ENCODE measurements at places on chromosomes 13 and 19. TPM values are rescaled to one million over a fixed set of nuclear protein-coding genes. Genes with fewer than 3 reads are reported as not detected.

GRCh38 chr13:27338816-27339215 lies 68.2 kb downstream of the RASL11A start:
- H3K4me3 ChIP-seq: no peak overlapping the region
- DNase-seq: no peak
- H3K27me3 ChIP-seq: no peaks in the 10 kb centered on the region
- H3K27ac ChIP-seq: no peak overlapping the region
- no peaks in the 10 kb centered on the region for H3K4me1 ChIP-seq

GRCh38 chr19:18392926-18393325 lies 4.5 kb downstream of the LRRC25 start:
- H3K4me3 ChIP-seq: no peak overlapping the region
- H3K27ac ChIP-seq: no peak overlapping the region
- peaks cover 1% of the 10 kb centered on the region for H3K27me3 ChIP-seq
- no peak for DNase-seq
- no peaks in the 10 kb centered on the region for H3K36me3 ChIP-seq
- H3K4me1 ChIP-seq: peaks cover 10% of the 10 kb centered on the region

CASP14 gene
- not detected for polyA plus RNA-seq

FUT6 gene
- polyA plus RNA-seq: not detected

DNA sequence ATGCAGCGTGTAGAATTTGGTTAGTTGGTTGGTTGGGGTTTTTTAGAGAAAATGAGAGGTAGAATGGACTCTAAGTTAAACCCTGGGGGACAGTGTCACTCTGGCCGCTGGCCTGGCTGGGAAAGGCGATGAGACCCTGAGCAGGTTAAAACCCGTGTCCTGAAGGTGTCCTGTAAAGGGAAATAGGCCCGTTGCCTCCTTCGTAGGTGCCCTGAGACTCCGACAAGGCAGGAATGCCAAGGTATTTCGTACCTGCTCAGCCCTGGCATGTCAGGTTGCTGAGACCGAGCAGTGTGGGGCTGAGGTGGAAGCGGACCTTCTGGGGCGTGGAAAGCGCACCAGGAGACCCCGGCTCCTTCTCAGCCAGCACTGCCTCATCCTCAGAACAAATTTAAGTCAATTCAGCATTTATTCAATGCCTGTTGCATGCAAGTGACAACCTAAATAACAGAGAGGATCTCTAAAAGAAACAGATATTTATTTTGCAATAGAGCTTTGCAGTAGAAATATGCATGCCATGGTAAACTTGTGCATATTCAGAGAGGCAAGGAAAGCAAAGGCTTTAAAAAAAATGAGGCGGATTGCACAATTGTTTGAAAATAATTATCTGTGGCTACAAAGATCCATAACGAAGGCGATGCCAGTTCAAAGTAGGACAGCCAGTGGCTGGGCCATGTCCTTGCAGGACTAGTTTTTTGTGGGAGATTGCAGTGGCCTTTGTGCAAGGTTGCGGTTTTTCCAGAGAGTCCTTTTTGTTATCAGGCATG lies 1.4 kb upstream of the RAB20 start:
- H3K27ac ChIP-seq: no peak overlapping the region
- peaks cover 20% of the 10 kb centered on the region for H3K4me1 ChIP-seq
- H3K27me3 ChIP-seq: peaks cover 3% of the 10 kb centered on the region
- DNase-seq: no peak
- H3K4me3 ChIP-seq: peak overlapping the region; percentile 89
- no peaks in the 10 kb centered on the region for H3K36me3 ChIP-seq

GRCh38 chr19:35601971-35602370 lies 10.6 kb upstream of the HAUS5 start:
- DNase-seq: no peak
- no peak overlapping the region for H3K27ac ChIP-seq
- peaks cover 12% of the 10 kb centered on the region for H3K27me3 ChIP-seq

GRCh38 chr13:50400035-50400726 lies 384.9 kb downstream of the KCNRG start:
- H3K4me1 ChIP-seq: no peaks in the 10 kb centered on the region
- H3K4me3 ChIP-seq: no peak overlapping the region
- no peaks in the 10 kb centered on the region for H3K36me3 ChIP-seq
- peaks cover 3% of the 10 kb centered on the region for H3K27me3 ChIP-seq
- H3K27ac ChIP-seq: no peak overlapping the region
- no peak for DNase-seq

DNA sequence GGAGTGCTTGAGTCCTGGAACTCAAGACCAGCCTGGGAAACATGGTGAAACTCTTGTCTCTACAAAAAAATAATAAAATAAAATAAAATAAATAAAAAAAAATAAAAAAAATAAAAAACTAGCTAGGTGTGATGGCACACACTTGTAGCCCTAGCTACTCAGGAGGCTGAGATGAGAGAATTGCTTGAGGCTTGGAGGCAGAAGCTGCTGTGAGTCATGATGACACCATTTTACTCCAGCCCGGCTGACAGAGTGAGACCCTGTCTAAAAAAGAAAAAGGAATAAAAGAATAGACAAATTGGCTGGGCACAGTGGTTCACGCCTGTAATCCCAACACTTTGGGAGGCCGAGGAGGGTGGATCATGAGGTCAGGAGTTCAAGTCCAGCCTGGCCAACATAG lies 1168.9 kb downstream of the SLITRK5 start:
- no peak overlapping the region for H3K4me3 ChIP-seq
- DNase-seq: no peak
- no peak overlapping the region for H3K27ac ChIP-seq

DAND5 gene
- not detected for polyA plus RNA-seq

DNA sequence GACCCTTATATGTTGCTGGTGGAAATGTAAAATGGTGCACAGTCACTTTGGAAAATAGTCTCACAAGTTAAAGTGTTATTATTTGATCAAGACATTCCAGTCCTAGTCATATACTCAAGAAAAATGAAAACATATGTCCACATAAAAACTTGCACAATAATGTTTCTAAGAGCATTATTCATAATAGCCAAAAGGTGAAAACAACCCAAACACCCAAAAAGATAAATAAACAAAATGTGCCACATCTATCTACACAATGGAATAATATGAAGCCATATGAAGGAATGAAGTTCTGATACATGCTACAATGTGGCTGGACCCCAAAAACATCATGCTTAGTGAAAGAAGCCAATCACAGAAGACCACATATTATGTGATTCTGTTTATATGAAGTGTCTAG lies 14.4 kb upstream of the AKAP8 start:
- H3K27ac ChIP-seq: no peak overlapping the region
- no peaks in the 10 kb centered on the region for H3K4me1 ChIP-seq
- H3K36me3 ChIP-seq: peaks cover 37% of the 10 kb centered on the region
- no peak overlapping the region for H3K4me3 ChIP-seq
- peaks cover 4% of the 10 kb centered on the region for H3K27me3 ChIP-seq

GRCh38 chr19:48614436-48615230 lies at the start of gene FAM83E:
TSS of gene FAM83E (minus strand) at chr19:48615076. CDS start at chr19:48613372, 1,704 bp downstream.
- peaks cover 10% of the 10 kb centered on the region for H3K27me3 ChIP-seq
- H3K4me1 ChIP-seq: peaks cover 30% of the 10 kb centered on the region
- H3K27ac ChIP-seq: peak within 1 kb of the TSS; percentile 5
- H3K36me3 ChIP-seq: peaks cover 10% of the 10 kb centered on the region

GRCh38 chr13:40146063-40146462 lies 490.6 kb downstream of the COG6 start:
- peaks cover 7% of the 10 kb centered on the region for H3K27me3 ChIP-seq
- H3K4me1 ChIP-seq: peaks cover 7% of the 10 kb centered on the region
- H3K27ac ChIP-seq: no peak overlapping the region

C1QTNF9 gene
- not detected for polyA plus RNA-seq

DNA sequence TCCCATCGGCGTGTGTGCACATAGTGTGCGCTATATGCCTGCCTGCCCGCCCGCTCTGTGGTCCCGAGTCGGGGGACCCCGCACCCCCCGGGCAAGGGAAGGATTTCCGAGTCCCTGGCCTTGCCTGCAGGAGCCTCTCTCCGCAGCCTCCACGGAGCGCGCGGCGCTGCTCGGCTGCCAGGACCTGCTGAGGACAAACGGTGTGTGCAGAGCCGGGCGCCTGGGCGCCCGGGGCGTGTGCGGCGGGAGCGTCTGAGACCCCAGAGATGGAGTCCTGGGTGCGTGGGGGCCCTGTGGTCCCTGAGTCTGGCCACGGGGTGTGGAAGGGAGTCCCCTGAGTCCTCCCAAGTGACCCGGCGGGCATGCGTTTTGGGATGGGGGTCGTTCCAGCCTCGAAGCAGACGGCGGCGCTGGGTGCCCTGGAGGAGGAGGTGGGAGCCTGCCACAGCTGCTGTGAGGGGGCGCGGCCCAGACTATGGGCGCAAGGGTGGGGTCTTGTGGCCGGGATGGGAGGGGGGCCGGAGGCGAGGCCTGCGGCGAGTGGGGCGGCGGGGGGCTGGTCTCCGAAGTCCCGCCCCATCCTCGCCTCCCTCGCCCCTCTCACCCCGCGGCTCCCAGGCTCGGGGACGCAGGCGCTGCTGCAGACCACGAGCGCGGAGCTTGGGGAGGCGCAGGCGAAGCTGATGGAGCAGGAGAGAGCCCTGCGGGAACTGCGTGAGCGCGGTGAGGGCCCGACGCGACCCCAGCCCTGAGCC lies 25.3 kb downstream of the CLEC4M start:
- DNase-seq: no peak
- H3K4me1 ChIP-seq: peaks cover 1% of the 10 kb centered on the region
- H3K27ac ChIP-seq: no peak overlapping the region

DNA sequence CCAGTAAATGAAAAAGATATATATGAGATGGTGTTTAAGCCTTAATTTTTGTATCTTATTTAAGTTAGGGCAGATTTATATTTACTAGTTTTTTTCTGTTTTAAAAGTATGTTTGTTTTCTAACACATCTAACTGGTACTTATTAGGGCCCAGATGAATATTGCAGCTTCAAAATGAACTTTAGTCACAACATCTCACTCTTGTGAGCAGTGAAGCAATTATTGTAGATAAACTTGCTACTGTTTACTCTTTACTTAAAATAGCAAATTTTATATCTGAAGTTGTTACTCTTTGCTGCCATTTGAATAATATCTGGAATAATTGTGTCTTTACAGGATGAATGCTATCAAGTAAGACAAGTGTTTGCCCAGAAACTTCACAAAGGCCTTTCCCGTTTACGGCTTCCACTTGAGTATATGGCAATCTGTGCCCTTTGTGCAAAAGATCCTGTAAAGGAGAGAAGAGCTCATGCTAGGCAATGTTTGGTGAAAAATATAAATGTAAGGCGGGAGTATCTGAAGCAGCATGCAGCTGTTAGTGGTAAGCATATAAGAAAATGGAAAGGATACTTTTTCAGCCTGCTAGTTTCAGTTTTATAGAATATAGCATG lies 166.8 kb downstream of the PDS5B start:
- no peak for DNase-seq
- no peak overlapping the region for H3K4me3 ChIP-seq
- H3K4me1 ChIP-seq: no peaks in the 10 kb centered on the region
- H3K27ac ChIP-seq: no peak overlapping the region

PSG5 gene
- polyA plus RNA-seq: not detected

ZFP30 gene
- 1.6 TPM for polyA plus RNA-seq

DNA sequence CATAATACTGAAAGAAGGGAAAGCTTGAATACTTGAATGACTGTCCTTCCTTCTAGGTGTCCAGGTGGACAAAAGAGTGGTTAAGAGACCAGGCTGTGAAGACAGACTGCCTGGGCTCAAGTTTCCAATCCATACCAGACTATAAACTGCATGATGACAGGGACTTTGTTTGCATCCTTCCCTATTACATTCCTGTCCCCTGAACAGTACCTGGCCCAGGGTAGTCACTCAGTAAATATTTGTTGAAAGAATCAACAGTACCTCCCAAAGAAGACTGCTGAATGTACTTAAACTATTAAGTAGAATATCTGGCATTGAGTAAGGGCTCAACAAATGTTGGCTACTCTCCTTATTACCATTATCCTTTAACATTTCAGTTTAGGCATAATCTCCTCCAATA lies 29.7 kb downstream of the MIPEP start:
- H3K27me3 ChIP-seq: no peaks in the 10 kb centered on the region
- no peaks in the 10 kb centered on the region for H3K4me1 ChIP-seq
- DNase-seq: no peak
- H3K4me3 ChIP-seq: no peak overlapping the region

- no peak for DNase-seq
- no peaks in the 10 kb centered on the region for H3K27me3 ChIP-seq
- H3K36me3 ChIP-seq: peaks cover 38% of the 10 kb centered on the region
- H3K27ac ChIP-seq: peak overlapping the region; percentile 92
- peak overlapping the region; percentile 68 for H3K4me3 ChIP-seq
These were observed 6.5 kb downstream of the SIGLEC7 start for GRCh38 chr19:51148580-51148979.

NOTCH3 gene
- not detected for polyA plus RNA-seq

- no peaks in the 10 kb centered on the region for H3K36me3 ChIP-seq
- DNase-seq: no peak
- H3K27ac ChIP-seq: no peak overlapping the region
- H3K4me1 ChIP-seq: no peaks in the 10 kb centered on the region
These were observed 40.6 kb upstream of the FAM216B start for GRCh38 chr13:42740753-42741152.

GRCh38 chr13:22915442-22916082 lies 265.2 kb upstream of the SGCG start:
- DNase-seq: no peak
- H3K4me1 ChIP-seq: no peaks in the 10 kb centered on the region
- H3K27me3 ChIP-seq: no peaks in the 10 kb centered on the region
- no peak overlapping the region for H3K4me3 ChIP-seq
- no peaks in the 10 kb centered on the region for H3K36me3 ChIP-seq

MYO1F gene
- 104 TPM for polyA plus RNA-seq

- no peak overlapping the region for H3K27ac ChIP-seq
- DNase-seq: no peak
- peaks cover 8% of the 10 kb centered on the region for H3K4me1 ChIP-seq
- H3K27me3 ChIP-seq: no peaks in the 10 kb centered on the region
These were observed 102.6 kb downstream of the DOCK9 start for GRCh38 chr13:98875146-98875729.

GRCh38 chr19:14519860-14520407 lies 1.7 kb upstream of the DNAJB1 start:
- H3K4me1 ChIP-seq: peaks cover 70% of the 10 kb centered on the region
- H3K27me3 ChIP-seq: peaks cover 34% of the 10 kb centered on the region
- peak overlapping the region; percentile 97 for H3K27ac ChIP-seq
- no peak for DNase-seq
- H3K4me3 ChIP-seq: peak overlapping the region; percentile 91

FGF21 gene
- polyA plus RNA-seq: not detected

CYP4F3 gene
- not detected for polyA plus RNA-seq

GRCh38 chr19:29662604-29663404 lies 2.5 kb upstream of the PLEKHF1 start:
- H3K27me3 ChIP-seq: peaks cover 13% of the 10 kb centered on the region
- no peak overlapping the region for H3K4me3 ChIP-seq
- H3K4me1 ChIP-seq: peaks cover 22% of the 10 kb centered on the region
- H3K27ac ChIP-seq: no peak overlapping the region
